CD4-positive, alpha-beta T cell treated with Interleukin-4 for 4 hours (primary cell): ENCODE measurements at places on chromosomes 11 and 22.

DNA sequence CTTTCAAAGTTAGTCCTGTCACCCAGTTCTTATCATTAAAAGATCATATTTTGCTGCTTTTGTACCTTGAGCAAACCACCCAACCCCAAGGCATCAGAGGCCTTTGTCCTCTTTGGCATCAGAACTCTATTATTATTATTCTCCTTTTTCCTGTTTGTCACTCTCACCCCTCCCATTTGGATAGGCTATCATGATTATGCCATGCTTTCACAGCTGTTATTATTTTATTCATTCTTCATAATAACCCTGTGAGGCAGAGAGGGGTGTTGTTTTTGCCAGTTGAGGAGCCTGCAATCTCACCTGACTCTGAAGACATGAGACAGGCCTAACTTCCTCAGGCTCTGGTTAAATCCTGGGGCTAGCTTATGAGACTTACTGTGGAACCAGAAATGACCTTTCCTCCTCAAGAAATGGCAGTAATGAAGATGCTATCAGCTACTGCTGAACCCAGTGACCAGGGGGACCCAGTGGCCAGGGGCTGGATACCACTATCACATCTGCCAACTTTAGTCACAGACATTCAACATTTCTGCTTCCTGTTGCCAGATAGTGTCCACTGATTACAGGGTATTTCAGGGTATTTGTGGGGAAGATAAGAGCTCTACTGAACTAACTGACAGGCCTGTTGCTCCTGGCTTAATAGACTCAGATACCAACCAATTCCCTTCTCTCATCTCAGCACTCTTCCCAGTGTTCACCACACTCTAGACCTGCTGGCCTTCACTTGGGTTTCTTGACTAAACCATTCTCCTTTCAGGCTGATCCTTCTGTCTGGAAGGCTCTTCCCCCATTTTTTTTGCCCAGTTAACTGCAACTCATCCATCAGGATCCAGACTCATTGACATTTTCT, 11.8 kb upstream of the SWAP70 start:
- no peak for DNase-seq

GRCh38 chr11:61022311-61023085, 51.0 kb downstream of the CD6 start:
- DNase-seq: no peak

- DNase-seq: no peak
Observed at GRCh38 chr11:131998020-131998419, 627.6 kb downstream of the NTM start.

GRCh38 chr11:133386262-133386661, 146.0 kb downstream of the OPCML start:
- DNase-seq: no peak

- no peak for DNase-seq
Observed at GRCh38 chr22:44623771-44624510, 78.1 kb upstream of the PRR5 start.

DNA sequence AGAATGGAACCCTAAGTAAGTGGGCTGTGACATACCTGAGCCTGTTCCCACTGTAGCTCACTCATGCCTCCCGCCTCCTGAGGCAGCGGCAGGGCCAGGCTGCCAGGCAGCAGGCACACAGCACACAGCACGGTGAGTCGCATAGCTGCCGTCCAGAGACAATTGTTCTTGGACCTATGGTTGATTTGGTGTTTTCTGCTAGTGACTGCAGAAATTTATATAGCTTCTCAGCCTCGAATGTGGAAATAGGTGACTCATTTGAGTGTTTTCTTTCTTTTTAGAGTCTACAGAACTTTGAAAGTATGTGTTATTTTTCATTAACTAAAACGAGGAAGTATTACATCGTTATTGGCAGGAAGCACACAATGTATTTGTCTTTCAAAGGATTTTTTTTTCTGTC, at the start of gene MMP7:
TSS of gene MMP7 (minus strand) at position 190 of the 400 bp plus-strand sequence. CDS start at position 143, 47 bp downstream.
- DNase-seq: no peak

- DNase-seq: no peak
Observed at GRCh38 chr22:33332538-33332937, 274.4 kb upstream of the SYN3 start.

GRCh38 chr11:61133145-61133544, 28.1 kb downstream of the VPS37C start:
- DNase-seq: no peak

GRCh38 chr22:33883561-33883960, 36.7 kb downstream of the LARGE1 start:
- DNase-seq: no peak

DNA sequence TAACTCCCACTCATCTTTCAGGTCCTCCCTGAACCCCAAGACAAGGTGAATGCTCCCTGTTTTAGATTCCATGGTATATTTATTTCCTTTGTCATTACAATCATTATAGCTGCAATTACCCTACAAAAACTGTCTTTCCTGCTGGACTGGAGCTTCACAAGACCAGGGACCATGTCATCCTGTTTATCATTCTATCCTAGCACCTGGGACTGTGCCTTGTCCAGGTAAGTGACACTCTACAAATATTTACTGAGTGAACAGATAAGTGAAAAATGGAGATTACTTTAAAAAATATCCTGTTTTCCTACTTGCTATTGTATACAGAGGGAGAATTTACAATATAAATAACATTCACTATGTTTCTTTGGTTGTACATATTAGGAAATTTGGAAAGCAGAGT, 22.5 kb upstream of the ELF5 start:
- DNase-seq: no peak

DNA sequence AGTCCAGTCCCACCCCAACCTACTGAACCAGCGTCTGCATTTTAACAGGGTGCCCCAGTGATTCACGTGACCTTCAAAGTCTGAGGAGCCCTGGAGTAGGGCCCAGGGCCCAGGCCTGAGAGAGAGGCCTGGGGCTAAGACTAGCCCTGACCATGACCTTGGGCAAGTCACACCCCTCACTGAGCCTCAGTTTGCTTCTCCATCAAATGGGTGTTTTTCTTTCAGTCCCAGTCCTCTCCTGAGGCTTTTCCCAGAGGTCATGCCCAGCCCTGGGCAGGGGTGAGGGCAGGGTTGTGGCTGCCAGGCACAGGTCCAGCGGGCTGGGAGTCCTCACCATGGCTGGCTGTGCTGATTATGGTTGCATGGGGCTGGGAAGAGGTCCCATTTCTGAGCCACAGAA, 33.0 kb upstream of the GCAT start:
- no peak for DNase-seq

- no peak for DNase-seq
Observed at GRCh38 chr22:17946662-17947367, 77.5 kb downstream of the MICAL3 start.
